ENCODE measurements at places on chromosomes 3 and 15. TPM values are rescaled to one million over a fixed set of nuclear protein-coding genes. Genes with fewer than 3 reads are reported as not detected.

TAMM41 gene
- 11.7 TPM for total RNA-seq

DNA sequence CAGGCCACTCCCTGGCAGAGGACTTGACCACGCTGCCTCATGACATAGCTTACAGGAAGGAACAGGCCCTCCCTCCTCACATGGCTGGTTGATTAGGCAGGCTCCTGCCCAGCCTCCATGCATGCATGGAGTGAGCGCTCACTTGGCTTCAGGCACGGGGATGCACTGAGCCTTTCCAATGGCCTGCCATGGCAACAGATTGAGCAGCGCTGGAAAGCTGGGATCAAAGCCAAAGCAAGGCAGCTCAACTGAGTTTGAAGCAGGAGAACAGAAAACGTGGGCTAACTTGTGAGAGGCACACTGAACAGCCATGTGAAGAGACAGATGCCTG, 5.9 kb upstream of the GRAMD2A start:
- peak; percentile 77 for DNase-seq

GRCh38 chr3:65503776-65504175, 534.9 kb downstream of the MAGI1 start:
- no peak for DNase-seq

- no peak for DNase-seq
These were observed 5.4 kb upstream of the CRBN start for GRCh38 chr3:3184876-3185275.

DNA sequence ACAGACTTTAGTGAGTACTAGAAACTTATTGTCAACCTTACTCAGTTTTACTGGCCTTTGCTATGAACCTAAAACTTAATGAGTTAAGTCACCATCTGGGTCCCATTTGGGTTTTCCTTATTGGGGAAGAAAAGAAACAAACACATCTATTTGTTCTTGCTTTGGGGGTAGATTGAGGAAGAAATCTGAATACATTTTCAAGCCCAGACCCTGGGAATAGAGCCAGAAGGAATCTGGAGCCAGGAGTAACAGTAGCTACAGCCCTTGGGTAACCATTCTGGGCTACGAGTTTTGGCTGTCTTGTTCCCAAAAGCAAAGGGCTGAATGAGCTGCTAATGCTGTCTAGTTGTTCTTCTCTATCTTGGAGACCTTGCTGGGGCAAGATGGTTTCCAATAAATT, 16.5 kb downstream of the SLC12A1 start:
- DNase-seq, result no peak

DNA sequence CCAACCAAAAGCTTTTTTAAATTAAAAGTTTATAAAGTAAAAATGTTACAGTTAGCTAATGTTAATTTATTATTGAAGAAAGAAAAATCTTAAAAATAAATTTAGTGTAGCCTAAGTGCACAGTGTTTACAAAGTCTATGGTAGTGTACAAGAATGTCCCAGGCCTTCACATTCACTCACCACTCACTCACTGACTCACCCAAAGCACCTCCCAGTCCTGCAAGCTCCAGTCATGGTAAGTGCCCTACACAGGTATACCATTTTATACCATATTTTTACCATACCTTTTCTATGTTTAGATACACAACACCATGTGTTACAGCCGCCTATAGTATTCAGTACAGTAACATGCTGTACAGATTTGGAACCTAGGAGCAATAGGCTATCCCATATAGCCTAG, 29.1 kb downstream of the SSR3 start:
- peak; percentile 51 for DNase-seq

- DNase-seq, result no peak
These were observed 279.0 kb downstream of the OXSM start for GRCh38 chr3:26068890-26069289.

GRCh38 chr3:156630081-156630772, 44.2 kb upstream of the TIPARP start:
- peak; percentile 83 for DNase-seq

- no peak for DNase-seq
These were observed 40.9 kb downstream of the NR1D2 start for GRCh38 chr3:23985747-23986544.

DNA sequence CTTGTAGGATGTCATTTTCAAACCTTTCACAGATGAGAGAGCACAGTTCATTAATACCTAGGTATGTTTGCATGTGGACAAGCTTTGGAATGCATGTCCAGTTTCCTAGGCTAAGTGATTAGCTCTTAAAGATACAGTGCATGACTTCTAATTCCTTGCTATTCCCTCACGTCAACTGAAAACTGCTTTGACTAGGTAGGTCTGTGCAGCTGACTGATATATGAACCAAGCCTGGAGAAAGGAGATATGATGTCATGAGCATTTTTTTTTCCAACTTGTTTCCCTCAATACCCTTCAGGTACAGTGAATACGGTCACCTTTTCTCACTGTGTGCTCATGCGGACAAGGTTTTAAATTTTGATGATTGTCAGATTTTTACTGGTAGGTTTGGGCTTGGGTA, 41.6 kb upstream of the TASOR start:
- no peak for DNase-seq

GRCh38 chr15:68488966-68489365, 57.0 kb upstream of the ITGA11 start:
- DNase-seq, result no peak

DNA sequence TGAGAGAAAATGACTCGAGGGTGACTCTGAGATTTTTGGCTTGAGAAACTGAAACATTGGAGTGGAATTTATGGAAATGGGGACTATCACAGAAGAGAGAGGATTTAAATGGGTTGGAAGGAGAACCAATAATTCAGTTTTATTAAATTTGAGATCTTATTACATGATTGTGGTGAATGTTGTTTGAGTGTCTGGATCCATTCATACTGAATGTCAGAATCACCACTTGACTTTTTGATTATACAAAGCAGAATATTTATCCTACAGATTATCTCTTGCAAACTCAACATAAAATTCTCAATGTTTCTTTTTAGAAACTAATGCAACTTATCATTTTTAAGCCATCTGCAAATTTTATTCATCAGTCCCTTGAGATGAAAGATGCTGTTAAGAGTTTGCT, 332.8 kb downstream of the CNTN3 start:
- DNase-seq, result no peak

Data from HT1080 (cell line).